ENCODE measurements at places on chromosomes 16 and 17.
A peak's percentile ranks its signal among the peaks of the same experiment; 100 is the strongest.

GRCh38 chr17:7997186-7997585, 5.2 kb upstream of the GUCY2D start:
- DNase-seq, result no peak

GRCh38 chr17:64306850-64307463, 43.9 kb upstream of the TEX2 start:
- DNase-seq, result peak; percentile 66

GRCh38 chr17:2755891-2756724, 6.7 kb upstream of the CCDC92B start:
- DNase-seq, result no peak

GRCh38 chr17:31695456-31696090, 163.5 kb downstream of the COPRS start:
- DNase-seq, result no peak

DNA sequence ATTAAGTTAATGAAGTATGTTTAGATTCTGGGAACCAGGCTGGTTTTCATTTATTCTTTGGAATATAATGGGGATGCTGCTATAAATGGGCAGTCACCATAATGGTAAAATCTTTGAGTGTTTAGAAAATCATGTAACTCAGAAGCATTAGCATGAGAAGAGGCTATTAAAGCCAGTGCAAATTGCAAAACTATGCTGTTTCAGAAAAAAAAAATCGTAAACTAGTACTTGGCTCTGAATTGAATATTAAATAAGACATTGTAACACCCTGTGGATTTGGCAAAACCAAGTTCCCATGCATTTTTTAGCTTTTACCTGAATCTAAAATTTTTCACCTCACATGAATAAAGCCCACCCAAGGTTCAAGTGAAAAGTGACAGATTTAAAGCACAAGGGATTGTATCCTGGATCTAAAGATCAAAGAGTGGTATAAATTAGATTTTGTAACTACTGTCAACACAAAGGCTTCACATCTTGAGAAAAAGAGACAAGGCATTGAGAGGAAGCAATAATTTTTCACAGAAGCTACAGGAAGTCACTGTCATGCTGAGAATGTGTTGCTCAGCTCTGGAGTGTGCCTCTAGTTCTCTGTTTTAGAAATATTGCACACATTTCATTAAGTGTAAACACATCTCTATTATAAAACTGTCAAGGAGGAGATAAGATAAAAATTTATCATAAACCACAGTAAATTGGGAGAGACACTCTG, 142.2 kb downstream of the ABCA8 start:
- DNase-seq, result no peak

GRCh38 chr17:32275060-32276042, 9.7 kb downstream of the RHBDL3 start:
- peak; percentile 93 for DNase-seq

GRCh38 chr17:15354256-15354655, 12.9 kb upstream of the TEKT3 start:
- DNase-seq, result no peak

GRCh38 chr17:57866319-57866718, 16.5 kb upstream of the MRPS23 start:
- no peak for DNase-seq

- no peak for DNase-seq
Measured at GRCh38 chr17:49624896-49625295, 49.2 kb downstream of the NXPH3 start.

DNA sequence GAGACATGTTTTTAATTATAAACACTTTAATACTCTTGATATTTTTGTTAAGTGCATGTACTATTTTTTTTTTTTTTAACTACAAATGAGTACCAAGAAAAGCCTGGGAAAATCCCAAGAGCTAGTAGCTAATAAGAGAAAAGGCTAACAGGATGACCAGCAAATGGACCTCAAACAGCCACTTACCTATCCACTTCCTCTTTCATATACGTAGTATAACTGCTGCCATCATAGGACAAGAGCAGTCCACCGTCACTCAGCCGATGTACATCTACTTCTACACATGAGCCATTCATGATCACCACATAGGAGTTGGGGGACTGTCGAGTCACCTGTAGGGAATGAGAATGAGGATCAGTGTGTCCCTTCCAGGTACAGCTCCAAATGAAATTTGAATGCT, 128.0 kb upstream of the C17orf78 start:
- DNase-seq, result no peak

DNA sequence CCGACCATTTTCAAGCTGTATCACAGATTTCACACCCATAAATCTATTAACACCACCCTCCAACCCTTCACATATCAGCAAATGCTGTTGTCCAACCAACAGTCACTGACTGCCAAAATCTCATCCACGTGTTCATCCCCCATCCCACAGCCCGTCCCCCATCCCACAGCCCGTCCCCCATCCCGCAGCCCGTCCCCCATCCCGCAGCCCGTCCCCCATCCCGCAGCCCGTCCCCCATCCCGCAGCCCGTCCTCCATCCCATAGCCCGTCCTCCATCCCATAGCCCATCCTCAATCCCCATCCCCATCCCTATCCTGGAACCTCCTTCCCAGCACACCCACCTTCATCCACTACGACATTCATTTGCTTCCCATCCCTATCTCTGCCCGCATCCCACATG, 14.1 kb downstream of the DLG4 start:
- DNase-seq, result no peak

GRCh38 chr16:56667581-56668571, at the start of gene MT1G:
Gene MT1G, minus strand, starts transcription at chr16:56668065. Its CDS starts 72 bp downstream, at chr16:56667993.
- peak; percentile 29 for DNase-seq

DNA sequence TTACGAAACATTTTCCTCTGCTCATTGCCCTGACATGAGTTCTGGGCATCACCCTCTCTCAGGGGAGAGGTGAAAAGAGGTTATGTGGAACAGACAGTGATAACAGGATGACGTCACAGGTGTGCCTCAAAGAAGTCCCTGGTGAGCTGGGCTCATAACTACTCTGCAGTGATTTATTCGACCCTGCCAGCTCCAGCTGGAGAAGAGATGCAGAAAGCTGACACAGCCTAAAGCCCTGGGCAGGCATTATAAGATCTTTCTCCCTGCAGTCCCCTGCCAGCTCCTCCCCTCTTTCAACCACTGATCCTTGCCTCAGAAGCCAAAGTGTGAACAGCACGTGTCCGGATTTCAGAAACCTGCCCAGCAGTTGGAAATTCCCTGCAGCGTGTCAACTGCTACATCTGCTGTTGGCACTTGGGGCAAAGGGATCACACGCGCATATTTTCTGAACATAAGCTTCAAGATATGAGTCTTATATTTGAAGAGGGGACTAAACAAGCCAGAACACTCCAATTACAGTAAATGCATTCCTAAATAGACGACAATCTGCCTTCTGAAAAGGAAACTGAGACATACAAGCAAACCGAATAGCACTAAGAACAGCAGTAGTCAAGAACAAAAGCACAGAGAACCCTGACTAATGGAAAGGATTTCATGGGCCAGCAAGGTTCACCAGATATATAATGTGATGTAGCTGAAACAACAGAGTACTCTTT, 80.5 kb downstream of the SMG6 start:
- DNase-seq, result no peak

- DNase-seq, result no peak
Measured at GRCh38 chr17:82301916-82302567, 15.4 kb downstream of the CD7 start.

- DNase-seq, result no peak
Measured at GRCh38 chr16:12462426-12463280, 341.0 kb downstream of the CPPED1 start.

GRCh38 chr17:63478814-63479494, 2.1 kb downstream of the ACE start:
- DNase-seq, result peak; percentile 92

DNA sequence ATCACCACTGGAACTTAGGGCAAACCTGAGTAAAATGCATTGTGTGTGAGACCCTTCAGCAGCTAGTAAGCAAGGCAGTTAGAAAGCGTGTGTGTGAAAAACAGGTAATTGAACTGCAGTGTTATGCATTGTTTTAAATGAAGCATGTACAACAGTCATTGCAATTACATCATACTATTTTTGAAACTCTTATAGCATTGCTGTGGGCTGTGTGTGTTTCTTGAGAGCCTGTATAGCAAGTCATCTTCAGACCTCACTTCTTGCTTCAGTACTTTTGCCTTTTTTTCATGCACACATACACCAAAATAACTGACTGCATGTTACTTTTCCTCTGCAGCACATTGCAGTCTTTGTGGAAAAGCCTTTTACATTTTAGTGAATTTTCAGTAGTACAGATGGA, 19.2 kb downstream of the PTRH2 start:
- no peak for DNase-seq

DNA sequence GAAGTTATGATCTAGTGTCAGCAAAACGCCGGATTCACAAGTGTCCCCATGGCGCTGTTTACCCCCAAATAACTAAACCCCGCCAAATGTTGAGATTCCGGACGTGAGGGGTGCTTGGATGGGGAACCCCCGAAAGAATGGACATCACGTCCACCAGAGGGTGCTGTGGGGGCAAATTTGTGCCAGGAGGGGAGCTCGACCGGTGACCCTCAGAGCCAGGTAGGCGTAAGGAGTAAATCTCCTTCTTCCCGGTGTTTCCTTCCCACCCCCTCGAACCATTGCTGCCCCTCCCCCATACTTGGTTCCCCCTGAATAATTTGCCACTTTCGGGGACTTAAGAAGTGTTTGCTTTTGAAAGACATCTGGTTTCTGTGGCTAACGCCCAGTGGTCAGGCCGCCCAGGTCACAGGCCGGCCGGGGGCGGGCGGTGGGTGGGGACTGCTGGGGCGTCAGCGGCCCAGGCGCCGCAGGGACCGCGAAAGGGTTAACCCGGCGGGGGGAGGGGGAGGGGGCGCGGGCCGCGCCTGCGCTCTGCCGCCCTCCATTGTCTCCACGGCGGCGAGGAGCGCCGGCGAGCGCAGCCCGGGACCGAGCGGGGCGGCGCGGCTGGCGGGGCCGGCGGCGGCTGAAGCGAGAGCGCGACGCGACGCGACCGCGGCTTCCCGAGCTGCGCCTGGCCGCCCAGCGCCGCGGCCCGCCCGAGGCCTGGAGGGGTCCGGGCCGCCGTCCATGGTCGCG, at the start of gene ZNRF1:
ZNRF1 (plus strand) TSS at position 544 of the 738 bp plus-strand sequence. CDS start 648 bp downstream, outside the sequence.
- DNase-seq, result peak; percentile 87

DNA sequence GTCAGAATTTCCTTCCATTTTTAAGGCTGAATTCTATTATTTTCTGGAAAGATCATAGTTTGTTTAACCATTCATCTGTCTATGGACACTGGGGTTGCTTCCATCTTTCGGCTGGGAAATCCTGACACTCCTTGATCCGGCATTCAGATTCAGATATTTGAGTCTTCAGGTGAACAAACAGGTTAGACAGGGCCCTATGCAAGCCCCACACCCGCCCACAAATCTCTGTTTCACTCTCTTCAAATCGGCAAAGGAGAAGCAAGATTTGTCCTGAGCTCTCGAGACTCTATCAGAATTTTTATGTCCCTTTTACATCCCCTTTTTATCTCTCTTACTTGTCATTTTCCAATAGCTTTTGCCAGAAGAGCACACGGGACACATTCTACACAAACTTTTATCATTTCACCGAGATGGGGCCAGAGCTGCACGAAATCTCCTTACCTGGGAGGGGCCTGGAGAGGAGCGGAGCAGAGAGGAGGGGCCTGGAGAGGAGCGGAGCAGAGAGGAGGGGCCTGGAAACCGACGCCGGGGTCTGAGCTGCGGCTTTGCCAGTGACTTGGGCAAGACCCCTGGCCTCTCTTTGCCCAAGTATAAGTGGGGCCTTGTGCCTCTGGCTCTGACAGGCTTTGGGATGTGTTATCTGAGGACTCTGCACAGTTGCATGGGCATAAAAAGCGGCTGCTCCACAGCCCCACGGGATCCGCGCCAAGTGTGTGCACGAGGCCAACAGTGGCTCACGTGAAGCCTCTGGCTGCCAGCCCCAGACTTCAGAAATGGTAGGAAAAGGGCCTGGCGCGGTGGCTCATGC, 54.3 kb upstream of the RBFOX3 start:
- peak; percentile 40 for DNase-seq

DNA sequence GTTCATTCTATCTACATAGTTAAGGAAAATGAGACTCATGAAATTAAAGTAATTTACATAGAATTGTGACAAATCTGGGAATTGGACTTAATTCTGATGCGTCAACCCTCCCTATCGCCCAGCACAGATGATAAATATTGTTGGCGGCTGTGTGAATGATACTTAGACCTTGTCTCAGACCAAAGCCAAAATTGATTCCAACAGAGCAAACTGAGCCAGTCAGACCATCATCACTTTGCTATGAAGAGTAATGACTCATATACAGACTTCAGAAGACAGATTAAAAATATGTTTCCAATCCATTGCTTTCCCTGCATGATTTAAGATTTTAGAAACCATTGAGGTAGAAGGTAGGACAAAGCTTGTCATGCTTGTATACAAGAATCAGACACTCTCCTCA, 1156.7 kb upstream of the CDH8 start:
- DNase-seq, result no peak

GRCh38 chr17:74252211-74252610, 21.8 kb upstream of the DNAI2 start:
- DNase-seq, result no peak

DNA sequence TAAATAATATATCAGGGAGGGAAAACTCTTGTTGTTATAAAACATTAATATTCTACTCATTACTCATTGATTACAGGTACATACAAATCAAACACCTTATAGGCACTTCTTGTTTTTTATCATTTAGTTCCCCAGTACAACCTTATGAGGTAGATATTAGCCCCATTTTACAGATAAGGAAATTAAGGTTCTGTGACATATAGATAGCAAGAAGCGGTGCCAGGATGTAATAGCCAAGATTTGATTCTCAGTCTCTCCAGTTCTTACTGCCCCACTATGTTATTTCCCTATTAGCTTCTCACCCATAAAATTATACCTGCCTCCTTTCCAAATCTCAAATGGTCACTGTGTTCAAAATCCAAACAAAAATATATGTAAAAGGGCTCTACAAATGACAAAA, 36.9 kb downstream of the CMTM3 start:
- no peak for DNase-seq

DNA sequence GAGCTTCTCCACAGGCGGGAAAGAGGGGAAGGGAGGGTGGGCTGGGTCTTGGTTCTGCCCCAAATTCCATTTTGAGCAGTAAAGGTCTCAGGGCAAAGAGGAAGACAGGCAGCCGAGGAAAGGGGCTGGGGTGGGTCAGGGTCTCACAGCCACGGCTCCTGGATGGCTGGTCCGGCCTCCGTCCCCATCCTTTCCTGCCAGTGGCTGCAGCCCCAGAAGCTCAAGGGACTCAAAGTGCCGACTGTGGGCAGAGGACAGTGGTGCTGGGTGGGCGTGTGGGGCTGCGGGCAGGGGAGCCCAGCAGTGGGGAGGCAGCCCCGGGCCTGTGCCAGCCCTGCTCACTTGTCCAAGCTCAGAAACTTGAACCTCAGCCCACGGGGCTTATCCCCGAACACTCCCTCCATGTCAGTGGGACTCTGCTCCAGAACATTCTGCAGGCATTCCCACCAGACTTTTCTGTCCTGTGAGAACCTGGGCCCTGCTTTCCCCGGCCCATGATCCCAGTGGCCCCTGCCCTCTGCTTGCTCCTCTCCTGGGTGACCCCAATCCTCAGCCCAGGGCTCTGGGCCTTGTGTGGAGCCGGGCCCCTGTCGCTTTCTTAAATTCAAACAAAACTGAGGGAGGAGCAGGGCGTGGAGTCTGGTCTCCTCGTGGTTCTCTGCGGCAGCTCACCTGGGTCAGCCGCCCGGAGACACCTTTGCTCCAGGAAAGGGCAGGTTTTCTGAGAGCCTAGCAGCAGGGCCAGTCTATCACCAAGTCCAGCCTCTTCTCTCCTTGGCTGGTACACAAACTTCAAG, 117.8 kb upstream of the METRNL start:
- no peak for DNase-seq

All from BE2C (cell line).